ENCODE measurements at places on chromosomes 16 and 17.
A peak's percentile ranks its signal among the peaks of the same experiment; 100 is the strongest.

DNA sequence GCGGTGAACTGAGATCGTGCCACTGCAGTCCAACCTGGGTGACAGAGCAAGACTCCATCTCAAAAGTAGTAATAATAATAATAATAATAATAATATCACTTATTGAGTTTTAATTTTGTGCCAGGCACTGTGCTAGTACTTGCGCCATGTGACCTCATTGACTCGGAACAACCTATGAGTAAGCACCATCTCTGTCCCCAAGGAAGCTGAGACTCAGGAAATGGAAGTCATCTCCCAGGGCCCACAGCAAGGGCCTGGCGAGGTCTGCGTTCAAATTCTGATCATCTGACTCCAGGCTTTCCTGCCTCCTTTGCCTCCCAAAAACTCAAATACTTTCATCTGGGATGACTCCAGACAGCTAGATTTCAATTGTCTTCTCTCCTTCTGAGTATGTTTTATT is 162.9 kb downstream of the SEC14L1 start:
- no peak for DNase-seq

- no peak for DNase-seq
Measured at GRCh38 chr17:80064696-80065095, 28.3 kb downstream of the CCDC40 start.

DNA sequence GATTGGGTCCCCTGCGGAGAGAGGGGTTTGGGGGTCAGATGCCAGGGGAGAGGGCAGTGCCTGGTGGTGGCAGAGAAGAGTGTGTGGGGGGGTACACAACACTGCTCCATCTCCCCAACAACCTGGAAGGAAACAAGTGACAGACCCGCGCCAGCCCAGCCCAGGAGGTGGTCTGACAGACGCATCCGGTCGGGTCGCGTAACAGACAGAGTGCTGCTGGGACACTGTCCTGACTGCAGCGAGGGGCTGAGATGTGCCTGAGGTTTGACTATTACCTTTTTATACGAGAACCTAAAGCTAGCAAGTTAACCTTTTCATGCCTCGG is 16.2 kb downstream of the UNC13D start:
- no peak for DNase-seq

DNA sequence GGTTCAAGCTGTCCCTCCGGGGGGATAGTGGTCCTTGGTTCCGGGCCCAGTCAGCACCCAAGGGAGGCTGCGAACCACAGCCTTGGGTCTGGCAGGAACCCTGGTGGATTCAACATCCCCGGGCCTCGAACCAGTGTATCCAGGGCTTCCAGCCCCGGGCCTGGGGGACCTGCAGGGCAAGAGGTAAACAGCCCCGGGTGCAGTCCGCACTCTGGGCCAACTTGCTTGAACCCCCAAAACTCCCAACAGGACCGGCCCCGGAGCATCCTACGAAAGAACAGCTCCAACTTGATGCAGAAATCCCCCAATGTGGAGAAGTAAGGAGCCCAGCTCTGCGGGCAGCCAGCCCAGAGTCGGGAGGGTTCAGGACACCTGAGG is 1.5 kb upstream of the NEURL4 start:
- DNase-seq = no peak

DNA sequence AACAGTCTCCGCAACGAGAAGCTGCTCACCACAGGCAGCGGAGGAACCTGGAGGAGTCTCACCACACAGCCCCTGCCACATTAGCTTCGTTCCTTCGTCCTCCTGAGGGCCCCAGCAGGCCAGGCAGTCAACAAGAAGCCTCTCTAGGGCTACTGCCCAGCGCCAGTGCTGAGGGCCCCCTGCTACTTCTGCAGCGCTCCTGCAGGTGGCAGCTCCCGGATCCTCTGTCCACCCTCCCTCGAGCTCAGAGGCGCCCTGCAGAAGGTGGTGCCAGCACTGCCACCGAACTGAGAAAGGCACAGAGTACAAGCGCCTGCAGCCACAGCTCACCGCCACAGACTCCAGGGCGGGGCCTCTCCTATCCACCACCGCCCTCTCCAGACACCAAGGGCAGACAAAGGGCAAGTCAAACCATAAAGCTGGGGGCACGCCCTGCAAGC is 27.3 kb downstream of the KDM8 start:
- DNase-seq = peak; percentile 78

DNA sequence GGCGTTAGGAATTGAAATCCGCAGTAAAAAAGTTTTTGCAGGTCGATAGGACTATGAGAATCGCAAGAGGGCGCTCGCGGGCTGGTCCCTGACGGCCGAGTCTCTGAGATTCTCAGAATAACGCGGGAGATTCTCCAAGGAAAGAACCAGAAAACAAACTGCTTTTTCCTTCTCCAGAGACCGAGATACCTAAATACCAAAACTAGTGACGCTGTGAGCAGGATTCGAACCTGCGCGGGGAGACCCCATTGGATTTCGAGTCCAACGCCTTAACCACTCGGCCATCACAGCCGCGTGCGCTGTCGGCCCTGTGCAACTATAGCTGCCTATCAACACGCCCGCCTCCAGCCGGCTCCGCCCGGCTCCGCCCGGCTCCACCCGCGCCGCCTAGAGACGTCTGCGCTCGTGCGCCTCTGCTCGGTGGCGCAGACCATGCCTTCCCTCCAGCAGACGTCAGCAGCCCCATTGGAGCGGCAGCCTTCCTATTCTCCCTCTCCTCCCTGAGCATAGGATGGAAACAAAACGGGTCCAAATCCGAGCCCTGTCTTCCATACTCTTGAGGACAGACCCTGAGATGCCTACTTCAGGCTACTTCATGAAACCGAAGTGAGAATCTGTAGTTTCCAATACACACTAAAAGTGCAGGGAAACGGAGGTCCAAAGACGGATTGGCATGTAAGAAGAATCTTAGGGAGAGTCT is 13.4 kb downstream of the PER1 start:
- peak; percentile 98 for DNase-seq

DNA sequence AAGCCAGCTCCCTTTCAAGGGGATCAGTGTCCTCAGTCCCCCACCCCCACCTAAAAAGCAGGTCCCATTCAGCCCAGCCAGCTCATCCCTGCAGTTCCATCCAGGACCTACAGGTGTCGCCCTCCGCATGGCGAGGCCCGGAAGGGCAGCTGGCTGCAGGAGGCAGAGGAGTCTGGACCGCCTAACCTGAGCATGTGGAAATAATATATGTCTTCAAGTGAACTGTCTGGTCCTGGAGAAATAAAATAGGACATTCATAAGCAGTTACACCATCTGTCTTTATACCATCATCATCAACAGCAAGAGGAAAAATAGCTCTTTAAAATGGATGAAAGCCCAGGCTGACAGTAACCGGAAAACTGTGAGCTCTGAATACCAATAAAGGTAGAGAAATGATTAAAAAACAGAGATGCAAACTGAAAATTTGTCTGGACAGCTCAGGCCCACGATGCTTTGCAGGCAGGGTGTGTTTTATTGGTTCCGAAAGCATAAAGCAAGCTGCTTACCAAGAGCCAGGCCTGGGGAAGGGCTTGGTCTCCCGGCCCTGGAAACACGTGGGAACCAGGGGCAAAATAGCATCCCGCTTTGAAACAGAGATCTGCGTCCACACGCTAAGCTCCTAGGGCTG is 215.2 kb downstream of the ZFHX3 start:
- DNase-seq = peak; percentile 37

DNA sequence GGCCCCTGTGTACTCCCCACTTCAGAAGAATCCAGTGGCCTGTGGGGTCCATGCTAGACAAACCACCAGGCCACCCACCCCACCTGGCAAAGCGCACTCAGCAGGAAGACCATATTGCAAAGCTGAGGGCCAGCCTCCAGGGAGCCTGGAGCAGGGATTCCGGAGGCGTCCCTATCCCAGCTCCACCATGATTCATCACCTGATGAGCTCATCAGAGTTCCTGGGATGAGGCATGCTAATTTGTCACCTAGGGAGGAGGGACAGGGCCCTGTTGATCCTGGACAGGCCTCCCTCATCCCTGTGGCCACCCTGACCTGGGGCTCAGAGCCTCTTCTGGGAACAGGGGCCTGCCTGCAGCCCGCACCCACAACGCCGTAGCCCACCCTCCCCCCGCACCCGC is 131.6 kb upstream of the PLCG2 start:
- DNase-seq = no peak

DNA sequence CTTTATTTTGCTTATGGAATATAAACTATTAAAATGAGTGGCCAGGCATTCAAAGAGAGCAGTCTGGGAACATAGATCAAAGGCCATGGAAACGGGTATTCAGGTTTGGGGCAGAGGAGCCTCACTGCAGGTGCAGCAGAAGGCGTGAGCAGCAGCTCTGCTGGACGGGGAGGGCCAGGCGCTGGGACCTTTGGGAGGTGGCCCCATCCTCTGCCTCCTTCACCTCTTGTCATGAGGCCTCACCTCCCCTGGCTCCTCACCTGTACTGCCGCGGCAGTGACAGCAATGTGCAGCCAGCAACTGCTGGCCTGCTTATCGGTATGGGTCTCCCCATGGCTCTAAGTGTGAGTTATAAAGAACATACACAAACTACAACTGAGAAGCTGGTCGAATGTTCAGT is 109.4 kb downstream of the CDK5R1 start:
- DNase-seq = no peak

GRCh38 chr17:30336369-30337171 is 2.7 kb upstream of the TMIGD1 start:
- peak; percentile 41 for DNase-seq

GRCh38 chr16:57029161-57030160 is 40.1 kb downstream of the NLRC5 start:
- DNase-seq = no peak

GRCh38 chr17:60392042-60392844 is at the start of gene USP32:
TSS of gene USP32 (minus strand) at chr17:60392133. CDS start at chr17:60391939, 194 bp downstream.
- DNase-seq = peak; percentile 93

GRCh38 chr17:77454242-77455095 is 313.7 kb downstream of the SEC14L1 start:
- DNase-seq = no peak

DNA sequence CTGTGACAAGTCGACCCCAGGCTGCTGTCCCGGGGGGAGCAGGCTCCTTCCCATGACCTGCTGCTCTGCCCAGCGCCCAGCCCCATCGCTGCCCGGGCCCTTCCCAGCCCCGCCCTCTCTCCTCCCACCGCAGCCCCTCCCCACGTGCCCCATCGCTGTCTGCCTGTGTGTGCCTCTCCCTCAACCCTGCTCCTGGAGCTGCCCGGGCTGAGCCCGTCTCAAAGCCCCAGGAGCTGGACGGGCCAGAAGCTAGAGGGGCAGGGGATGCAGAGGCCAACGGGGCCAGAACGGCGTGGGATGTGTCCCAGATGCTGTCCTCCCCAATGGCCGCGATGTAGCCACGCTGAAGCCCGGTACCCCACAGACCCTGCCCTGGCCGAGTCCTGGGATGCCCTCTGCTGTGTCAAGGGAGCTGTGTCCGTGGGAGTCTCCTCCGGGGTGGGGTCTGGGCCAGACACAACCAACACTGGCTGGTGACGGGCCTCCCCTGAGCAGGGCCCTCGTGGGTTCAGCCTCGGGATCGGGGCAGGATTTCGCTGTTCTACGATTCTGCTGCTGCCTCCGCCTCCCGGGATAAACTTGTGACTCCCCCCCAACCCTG is 118.2 kb upstream of the ZNF750 start:
- DNase-seq = no peak

GRCh38 chr16:87416826-87417527 is 24.8 kb downstream of the MAP1LC3B start:
- DNase-seq = no peak

DNA sequence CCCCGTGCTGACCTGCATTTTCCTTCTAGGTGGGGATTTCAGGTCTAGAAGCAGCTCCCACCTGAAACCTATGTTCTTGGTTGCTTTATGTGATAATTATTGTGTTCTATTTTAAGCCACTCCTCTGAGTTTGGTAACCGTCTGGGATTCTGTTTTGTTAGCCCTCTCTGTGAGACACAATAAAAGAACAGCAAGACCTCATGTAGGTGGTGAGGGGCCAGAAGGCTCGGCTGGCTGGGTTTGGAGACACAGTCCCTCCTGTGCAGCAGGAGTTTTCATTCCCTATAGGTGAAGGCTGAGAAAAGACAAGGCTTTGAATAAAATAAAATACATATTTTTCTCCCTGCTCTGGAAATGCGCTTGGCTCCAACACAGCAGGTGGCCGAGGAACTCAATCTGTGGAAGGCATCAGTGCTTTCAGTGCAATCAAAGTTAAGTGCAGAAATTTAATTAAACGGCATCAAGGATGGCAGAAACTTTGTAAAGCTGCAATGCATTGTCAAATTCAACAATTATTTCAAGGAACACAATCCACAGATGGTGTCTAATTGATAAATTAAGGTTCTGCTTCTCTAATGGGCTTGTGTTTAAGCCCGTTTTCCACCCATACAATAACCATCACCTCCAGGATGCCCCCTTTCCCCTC is 107.8 kb downstream of the MSI2 start:
- DNase-seq = no peak

- no peak for DNase-seq
Measured at GRCh38 chr16:82045465-82045864, 10.4 kb downstream of the HSD17B2 start.

GRCh38 chr16:28511801-28512789 is 5.5 kb upstream of the IL27 start:
- DNase-seq = no peak

DNA sequence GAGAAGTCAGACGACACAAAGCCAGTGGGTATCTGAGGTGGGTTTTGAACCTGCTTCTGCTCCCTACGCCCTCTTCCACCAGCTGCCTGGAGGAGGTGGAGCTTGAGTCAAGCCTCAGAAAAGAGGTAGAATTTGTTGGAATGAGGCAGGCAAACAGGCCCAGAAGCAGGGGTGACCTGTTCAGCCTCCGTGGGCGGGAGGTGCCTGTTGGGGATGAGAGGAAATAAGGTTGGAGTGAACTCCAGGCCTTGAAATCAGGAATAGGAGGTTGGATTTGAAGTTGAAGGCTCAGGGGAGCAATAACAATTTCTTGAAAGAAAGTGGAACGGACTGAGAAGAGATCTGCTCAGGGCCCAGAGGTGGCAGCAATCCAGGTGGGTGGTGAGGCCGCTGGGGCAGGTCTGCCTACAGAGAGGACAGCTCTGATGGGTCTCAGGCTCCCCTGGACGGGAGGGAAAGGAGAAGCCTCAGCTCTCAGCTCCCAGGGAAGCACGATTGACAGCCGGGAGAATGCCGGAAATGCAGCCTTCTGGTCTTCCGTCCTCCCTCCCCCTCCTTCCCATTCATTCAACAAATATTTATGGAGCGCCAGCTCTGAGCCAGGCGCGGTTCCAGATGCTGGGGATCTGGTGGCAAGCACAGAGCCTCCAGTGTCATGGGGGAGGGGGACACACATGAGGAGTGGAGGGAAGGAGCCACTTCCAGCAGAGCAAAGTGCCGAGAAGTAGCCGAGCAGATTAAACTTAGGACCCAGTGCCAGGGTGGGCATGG is 61.9 kb upstream of the CIBAR2 start:
- DNase-seq = no peak

GRCh38 chr17:64343833-64344637 is 46.6 kb downstream of the PECAM1 start:
- DNase-seq = no peak

GRCh38 chr17:74730491-74731346 is 6.3 kb upstream of the RAB37 start:
- peak; percentile 80 for DNase-seq

DNA sequence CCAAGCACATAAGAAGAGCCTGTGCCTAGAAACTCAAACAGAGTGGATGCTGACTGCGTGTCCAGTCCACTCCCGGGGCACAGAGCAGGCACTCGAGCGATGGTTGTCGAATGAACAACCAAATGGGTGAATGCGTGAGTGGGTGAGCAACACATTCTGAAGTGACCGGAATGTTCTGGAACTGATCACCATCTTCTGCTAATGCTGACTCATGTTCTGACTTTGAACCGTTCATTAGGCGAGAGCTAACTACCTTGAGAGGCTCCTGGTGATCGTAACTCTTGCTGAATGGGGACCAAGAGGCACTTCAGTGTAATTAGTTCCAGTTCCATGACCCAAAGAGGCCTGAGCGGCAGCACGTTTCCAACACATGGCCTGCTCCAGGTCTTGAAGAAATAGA is 37.9 kb downstream of the IRF8 start:
- DNase-seq = no peak

Data from central memory CD8-positive, alpha-beta T cell (primary cell).